Fibroblast of upper back skin (primary cell): ENCODE measurements at places on chromosomes 1 and 21.

GRCh38 chr21:41817877-41818855 lies 51.3 kb upstream of the RIPK4 start:
- no peak for DNase-seq

DNA sequence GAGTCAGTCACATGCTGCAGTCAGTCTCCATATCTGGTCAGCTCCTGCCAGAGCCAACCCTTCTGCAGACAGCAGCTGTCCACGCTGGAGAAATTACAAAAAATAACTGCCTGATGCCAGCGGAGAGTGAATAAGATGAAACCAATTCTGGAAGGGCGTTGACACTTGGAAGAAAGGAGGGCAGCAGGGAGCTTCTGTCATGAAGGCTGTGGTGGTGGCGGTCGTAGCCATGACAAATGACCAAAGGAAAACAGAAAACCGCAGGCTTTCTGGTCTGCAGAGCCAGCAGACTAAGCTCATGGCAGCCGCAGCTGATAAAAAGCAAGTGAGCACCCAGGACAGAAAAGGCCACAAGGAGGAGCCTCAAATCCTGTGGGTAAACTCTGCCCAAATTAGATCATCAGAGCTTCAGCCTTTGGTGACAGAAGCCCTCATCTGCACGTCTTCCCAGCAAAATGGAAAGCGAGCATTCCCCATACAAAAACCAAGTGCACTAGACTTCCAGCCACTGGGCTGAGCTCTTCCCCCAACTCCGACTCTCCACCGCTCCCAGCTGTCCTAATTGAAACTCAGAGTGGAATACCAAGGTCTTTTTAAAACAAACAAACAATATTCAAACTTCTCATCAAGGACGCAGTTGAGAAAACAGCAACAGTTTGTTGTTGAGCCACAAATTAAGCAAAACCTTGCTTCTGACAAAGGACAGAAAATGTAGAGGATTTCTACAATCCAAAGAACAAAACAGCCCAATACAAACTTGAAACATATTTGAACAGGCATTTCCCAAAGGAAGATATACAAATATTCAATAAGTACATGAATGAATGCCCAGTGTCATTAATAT lies 28.7 kb downstream of the RSPH1 start:
- DNase-seq = no peak

- DNase-seq = no peak
Measured at GRCh38 chr1:113904293-113904673, 316 bp downstream of the AP4B1 start.

DNA sequence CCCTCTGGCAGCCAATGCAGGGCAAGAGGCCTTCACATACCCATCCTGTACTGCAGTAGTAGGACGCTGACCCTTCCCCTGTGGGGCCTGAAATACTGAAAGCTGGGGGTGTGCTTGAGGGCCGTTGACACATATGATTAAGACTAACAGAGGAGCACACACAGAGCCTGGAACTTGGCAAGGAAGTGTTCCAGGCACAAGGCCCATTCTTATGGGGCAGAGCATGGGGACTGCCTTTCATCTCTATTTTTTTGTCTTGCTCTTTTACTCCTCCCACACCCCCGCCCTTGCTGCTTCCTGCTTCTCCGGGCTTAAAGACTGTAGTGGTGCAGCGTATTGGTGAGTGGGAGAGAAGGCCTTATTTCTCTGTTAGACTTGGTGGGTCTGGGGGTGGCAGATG lies 137.4 kb downstream of the BACH1 start:
- DNase-seq = peak; percentile 10
